ENCODE measurements at places on chromosomes 2 and 18.

- no peak for DNase-seq
Measured at GRCh38 chr18:73666772-73667171, 480.9 kb downstream of the FBXO15 start.

DNA sequence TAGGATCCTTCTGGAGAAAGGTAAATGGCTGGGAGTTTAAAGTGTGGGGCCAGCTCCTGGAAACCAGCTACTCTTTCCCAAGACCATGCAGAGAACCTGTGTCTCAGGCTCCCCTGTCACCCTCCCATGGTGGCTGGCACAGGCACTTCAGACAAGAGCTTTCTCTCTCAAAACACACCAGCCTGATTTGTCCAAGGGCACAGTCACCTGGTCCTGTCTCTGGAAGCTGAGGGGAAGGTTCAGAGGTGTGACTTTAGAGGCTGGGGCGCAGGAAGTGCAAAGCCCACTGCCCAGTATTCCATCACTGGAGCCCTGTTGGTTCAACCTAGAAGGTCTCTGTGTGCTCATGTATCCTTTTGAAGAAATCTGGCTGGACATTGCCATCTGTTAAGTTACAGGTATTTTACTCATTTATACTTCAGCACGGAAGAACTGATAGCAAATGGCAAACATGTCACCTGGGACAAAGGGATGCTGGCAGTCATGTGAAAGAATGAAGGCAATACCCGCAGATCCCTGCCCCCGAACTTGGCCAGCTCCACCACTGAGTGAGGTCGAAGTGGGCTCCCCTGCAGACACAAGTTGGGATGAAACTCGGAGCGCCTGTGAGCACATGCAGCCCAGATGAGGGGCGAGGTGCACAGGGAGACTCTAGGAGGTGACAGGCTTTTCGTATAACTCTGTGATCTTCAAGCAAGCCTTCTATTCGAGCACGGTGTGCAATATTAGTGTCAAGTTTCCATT, 96.9 kb upstream of the MGAT4A start:
- DNase-seq = no peak

DNA sequence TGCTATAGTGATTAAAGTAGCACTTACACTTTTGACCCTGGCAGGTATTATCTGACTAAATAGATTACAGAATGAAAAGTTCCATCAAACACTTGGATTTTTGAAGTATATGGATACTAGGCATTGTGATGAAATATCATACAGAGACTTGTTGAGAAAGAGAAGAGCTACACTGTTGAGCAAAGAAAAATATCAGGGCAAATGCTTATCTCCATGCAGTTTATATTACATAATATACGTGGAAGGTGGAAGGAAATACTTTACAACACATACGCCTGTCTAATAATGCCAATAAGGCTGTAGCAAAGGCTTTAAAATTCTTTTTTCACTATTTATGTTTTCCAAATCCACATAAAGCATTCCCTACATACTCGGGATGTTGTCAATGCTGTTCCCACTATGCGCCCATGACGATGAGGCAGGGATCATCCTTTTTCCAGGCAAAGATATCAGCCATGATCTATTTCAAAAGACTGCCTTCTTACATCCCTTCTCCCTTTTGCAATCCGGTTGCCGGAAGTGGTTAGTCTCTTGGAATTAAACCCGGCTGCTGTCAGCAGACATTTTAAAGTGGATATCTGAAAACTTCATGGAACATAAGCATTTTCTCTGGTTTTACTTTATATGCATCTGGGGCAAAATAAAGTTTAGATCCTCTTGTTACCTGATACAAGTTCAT, 92.6 kb upstream of the ITGA4 start:
- no peak for DNase-seq

GRCh38 chr2:182259629-182260150, 167.1 kb downstream of the PDE1A start:
- no peak for DNase-seq

- DNase-seq = no peak
Measured at GRCh38 chr2:225452677-225453076, 53.2 kb downstream of the NYAP2 start.

DNA sequence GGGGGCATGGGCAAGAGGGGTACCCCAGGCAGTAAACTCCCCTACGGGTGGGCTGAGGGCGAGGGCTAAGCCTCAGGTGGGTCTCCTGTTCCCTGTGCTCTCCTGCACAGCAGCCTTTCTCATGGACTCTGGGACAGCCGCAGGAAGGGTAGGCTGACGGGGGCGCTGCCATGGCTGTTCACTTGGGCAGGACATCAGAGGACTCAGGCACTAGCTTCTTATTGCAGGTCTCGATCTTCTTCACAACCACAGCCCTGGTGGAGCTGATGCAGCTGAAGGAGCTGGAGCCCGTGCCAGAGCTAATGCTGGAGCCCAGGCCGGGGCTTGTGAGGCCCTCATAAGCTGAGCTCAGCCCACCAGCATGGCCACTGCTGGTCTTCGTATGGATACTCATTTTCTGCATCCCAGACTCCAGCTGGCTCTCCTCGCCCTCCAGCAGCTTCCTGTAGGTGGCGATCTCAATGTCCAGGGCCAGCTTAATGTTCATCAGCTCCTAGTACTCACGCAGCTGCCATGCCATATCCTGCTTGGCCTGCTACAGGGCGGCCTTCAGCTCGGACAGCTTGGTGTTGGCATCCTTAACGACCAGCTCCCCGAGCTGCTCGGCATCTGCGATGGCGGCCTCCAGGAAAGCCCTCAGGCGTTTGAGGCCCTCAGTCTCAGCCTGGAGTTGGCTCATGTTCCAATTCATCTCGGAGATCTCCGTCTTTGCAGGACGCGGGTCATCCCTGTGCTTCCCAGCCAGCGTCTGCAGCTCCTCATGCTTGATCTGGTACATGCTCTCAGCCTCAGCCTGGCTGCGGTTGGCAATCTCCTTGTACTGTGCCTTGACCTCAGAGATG, 359.8 kb upstream of the SETBP1 start:
- DNase-seq = no peak

GRCh38 chr2:88038263-88039105, 17.1 kb downstream of the KRCC1 start:
- DNase-seq = no peak

DNA sequence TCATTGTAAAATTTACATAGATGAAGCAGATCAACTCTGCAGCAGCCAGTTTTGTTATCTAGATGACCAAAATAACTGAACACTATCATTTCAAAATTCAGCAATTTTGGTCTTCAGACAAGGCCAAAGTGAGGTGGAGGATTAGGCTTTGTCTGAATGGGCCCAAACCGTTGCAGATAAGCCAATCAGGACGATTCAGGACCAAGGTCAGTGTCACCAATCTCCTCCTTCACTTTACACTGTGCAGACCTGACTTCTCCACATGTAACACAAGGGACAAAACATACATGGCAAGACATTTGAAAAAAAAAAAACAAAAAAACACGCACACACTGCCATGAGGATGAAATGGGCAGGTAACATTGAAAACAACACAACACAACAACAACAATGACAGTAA, 211.2 kb downstream of the NAPG start:
- no peak for DNase-seq

GRCh38 chr2:47512581-47513083, 109.7 kb downstream of the MSH2 start:
- DNase-seq = no peak

DNA sequence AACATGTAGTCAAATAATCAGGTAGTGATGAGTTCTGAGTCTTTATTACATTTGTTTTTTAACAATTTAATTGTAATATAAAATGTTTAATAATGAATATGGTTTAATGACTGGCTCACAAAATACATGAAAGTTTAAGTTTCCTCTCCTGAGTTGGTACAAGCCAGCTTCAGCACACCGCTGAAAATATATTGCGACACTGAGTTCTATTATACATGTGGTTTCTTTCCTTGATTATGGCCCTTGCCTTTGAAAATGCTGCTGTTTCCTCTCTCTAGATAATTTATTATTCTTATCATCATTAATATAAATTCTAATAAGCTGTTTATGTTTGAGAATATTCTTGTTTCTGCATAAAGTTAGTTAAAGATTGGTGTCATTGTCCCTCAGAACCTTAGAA, 249.3 kb downstream of the PARD3B start:
- no peak for DNase-seq

DNA sequence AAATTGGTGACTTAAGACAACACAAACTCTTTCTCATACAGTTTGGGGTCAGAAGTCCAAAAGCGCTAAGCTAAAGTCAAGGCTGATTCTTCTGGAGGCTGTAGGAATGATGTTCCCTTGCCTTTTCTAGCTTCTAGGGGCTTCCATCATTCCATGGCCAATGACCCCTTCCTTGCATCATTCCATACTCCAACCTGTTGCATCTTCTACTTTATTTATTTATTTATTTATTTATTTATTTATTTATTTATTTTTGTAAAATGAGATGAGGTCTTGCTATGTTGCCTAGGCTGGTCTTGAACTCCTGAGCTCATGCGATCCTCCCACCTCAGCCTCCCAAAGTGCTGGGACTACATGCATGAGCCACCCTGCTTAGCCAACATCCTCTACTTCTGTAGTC, 44.7 kb upstream of the C1D start:
- DNase-seq = no peak

DNA sequence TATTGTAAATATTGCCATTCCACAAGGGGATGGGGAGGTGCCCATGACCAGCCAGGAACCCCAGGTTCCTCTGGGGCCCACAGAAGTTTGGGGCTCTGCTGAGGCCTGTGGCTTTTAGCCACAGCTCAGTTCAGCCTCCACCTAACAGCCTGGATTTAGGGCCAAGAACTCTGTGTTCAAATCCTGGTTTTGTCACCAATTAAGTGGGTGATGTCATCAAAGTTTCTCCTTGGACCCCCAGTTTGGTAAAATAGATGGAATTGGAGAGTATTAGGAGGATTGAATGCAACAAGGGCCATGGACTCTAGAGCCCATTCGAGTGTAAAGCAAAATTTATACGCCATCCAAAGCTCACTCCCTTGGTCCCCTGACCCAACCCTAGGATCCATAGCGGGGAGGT, 3.2 kb upstream of the FEV start:
- no peak for DNase-seq

DNA sequence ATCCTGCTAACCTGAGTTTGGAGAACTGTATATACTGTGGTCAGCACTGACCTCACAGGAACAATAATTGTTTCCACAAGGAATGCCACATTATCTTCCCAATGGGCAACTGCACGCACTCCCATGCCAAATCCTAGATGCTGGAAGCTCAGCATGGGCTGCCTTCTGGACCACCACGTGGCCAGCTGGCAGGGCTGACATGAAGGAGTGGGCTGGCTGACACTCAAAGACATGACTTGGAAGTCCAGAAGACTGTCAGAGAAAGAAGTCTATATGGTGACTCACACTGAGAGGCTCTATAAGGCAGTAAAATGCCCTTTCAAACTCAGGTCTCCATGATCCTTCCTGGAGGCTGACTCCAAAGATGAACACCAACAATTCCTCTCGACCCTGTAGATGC, 98.4 kb upstream of the RNF152 start:
- DNase-seq = no peak

GRCh38 chr2:231683292-231684235, 24.8 kb upstream of the PTMA start:
- no peak for DNase-seq

- DNase-seq = no peak
Measured at GRCh38 chr2:23452853-23453420, 68.0 kb downstream of the KLHL29 start.

GRCh38 chr2:217361483-217361880, 501.6 kb upstream of the TNP1 start:
- no peak for DNase-seq

- no peak for DNase-seq
Measured at GRCh38 chr2:154195644-154196195, 324.0 kb downstream of the GALNT13 start.

GRCh38 chr2:175036582-175037018, 31.4 kb upstream of the CHN1 start:
- DNase-seq = no peak

GRCh38 chr2:168968342-168968741, 62.8 kb downstream of the ABCB11 start:
- no peak for DNase-seq

- DNase-seq = peak; percentile 41
Measured at GRCh38 chr2:166373951-166374350, 1.8 kb downstream of the SCN9A start.

DNA sequence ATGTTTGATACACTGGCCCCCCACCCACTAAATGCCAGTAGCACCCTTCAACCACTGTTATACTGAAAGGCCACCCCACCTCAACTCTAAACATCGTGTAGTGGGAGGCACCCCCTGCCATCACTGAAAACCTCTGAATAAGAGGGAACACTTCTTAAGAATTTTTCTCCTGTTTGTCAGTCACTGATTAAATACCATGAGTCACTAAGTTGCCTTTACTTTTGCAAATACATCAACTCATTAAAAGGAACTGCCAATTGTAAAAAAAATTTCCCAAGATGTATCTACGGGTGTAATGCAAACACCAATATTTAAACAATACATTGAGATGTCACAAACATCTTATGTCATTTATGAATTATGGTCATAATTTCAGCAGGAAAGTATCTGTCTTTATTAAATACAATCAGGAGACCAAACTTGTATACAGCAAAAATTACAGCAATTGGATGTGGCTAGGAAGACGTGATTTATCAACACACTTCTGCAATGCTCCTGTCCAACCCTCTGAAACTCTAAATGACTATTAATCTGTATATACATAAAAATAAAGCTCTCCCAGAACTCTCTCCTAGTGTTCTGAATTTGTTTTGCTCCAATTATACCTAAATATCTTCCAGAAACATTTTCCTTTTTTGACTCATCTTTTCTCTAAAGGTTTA, 144.1 kb upstream of the STK17B start:
- DNase-seq = no peak

GRCh38 chr2:140893685-140894084, 1237.1 kb downstream of the LRP1B start:
- no peak for DNase-seq

- no peak for DNase-seq
Measured at GRCh38 chr2:127455566-127456493, 37.6 kb downstream of the PROC start.

- no peak for DNase-seq
Measured at GRCh38 chr2:122748552-122749011, 993.1 kb downstream of the TSN start.

DNA sequence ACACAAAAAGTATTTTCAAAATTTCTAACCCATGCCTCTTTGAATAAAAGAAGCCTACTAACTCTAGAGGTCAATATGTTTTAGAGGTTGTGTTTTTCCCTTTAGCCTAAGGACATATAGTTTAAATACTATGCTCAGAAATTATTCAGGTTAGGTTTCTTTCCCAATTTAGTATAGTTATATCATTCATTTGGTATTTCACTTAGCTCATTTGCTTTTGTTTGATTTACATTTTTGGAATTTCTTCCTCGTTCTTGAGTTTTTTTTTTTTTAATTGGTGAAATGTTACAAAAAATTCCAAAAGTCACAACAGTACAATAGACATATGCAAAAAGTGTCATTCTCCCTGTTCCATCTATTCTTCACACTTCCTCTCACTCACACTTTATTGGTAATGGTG, 371.3 kb upstream of the TNP1 start:
- DNase-seq = no peak

DNA sequence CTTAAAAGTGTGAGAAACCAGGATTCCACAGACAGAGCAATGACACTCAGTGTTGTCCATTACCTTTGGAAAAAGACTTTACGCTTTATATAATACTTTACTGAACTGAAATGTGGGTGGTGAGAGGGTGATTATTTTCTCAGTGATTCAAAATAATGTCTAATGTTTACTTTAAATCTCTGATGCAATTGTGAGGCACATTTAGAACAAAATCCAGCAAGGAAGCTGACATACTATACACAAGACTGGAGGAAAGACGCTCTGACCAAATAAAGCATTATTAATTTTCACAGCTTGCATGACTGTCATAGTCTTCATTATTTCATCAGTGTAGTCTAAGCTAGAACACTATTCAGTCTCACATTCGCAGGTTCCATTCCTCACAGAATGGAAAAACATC, 34.1 kb upstream of the STAT1 start:
- no peak for DNase-seq

Data from NCI-H526 treated with DMSO at 0.1 percent for 48 hours (cell line).